Activated effector memory CD4-positive, alpha-beta T cell treated with anti-CD3 and anti-CD28 coated beads, Interleukin-2, amount 50 U/mL, for 16 hours (primary cell): ENCODE measurements at places on chromosomes 11 and 22.

DNA sequence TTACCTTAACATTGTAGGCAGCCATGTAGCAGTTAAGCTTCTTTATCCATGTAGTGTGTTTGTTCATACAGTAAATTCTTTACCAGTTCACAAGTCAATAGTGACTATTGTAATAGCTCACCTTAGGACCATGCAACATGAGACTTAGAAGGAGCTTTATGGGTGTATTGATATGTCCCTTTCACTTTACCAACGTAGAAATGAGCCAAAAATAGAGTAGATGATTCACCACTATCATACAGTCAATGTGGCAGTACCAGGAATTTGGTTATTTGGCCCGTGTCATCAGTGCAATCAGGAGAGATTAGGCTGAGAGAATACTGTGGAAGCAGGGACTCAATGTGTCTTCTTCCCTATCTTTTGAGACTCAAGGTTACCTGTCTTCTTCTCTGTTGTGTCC, 4.7 kb downstream of the ZDHHC13 start:
- DNase-seq = no peak

- no peak for DNase-seq
These were observed 19.8 kb upstream of the PRAME start for GRCh38 chr22:22578702-22579424.

DNA sequence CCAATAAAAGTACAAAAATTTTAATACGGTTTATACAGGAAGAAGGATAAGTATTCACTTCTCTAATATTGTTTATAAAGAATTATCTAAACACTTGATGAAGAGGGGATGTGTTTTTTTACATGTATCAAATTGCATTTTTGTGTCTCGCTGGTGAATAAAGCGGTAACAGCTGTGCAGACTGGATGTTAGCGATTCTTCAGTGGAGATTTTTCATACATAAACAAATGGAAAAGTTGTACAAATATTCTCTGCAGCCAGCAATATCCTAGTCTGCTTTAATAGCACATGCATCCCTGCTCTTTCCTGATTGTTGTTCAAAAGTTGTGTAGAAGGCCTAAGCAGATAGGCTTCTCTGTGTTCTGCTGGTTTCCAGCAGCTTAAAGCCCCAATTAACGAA, 369.3 kb downstream of the SOX6 start:
- DNase-seq = no peak

- no peak for DNase-seq
These were observed 2.9 kb upstream of the IL18BP start for GRCh38 chr11:71995726-71996291.

GRCh38 chr11:60974726-60975125, 3.2 kb downstream of the CD6 start:
- DNase-seq = no peak

GRCh38 chr11:96340555-96340885, 2.5 kb downstream of the MAML2 start:
- DNase-seq = no peak

DNA sequence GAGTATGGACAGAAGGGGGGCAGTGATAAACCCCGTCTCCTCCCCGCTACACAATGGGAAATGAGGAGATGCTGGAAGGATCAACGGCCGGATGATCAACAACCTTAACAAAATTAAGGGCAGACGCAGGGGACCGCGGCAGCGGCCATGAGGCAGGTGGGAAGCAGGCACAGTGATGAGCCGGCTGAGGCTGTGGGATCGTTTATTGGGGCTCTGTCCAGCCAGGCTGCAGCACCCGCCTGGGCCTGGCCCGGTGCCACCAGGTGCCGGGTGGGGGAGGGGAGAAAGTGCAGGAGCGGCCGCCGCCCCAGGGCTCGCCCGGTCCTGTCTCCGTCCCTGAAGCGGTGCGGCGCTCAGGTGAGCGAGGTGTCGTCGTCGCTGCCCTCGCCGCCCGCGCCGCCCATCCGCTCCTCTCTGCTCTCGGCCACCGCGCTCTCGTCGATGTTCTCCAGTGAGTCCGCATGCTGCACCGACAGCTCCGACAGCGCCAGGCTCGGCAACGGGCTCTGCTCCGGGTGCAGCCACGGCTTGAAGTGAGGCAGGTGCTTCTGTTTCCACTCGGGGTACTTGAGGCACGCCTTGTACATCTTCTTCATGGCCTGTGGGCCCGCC, 2.4 kb upstream of the ARAP1 start:
- no peak for DNase-seq

- no peak for DNase-seq
These were observed 26.1 kb downstream of the TMEM184B start for GRCh38 chr22:38246692-38247091.

GRCh38 chr11:74020539-74020938, 11.7 kb upstream of the UCP3 start:
- DNase-seq = no peak

DNA sequence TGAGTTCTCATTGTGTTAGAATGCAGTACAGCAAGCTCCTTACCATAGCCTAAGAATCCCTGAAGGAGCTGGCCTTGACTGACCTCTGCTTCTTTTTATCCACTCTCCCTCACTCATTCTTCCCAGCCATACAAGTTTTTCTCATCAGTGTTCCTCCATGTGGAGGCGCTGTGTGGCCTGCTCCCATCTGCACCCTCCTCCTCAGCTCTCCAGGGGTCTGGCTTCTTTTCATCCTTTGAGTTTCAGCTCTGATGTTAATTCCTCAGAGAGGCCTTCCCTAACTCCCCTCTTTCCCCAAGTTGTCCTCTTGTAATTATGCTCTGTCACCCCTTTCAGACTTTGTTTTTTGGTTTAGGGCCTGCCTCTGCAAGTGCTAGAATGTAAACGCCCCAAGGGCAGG, 144.8 kb downstream of the WNT7B start:
- DNase-seq = no peak

- no peak for DNase-seq
These were observed 24.9 kb downstream of the CD44 start for GRCh38 chr11:35163702-35164496.

- DNase-seq = peak; percentile 51
These were observed 7.3 kb downstream of the INCENP start for GRCh38 chr11:62131170-62131464.

GRCh38 chr11:119504371-119504770, 81.4 kb upstream of the THY1 start:
- DNase-seq = no peak

GRCh38 chr11:126375726-126376125, 20.2 kb downstream of the ST3GAL4 start:
- no peak for DNase-seq

- no peak for DNase-seq
These were observed 2.2 kb downstream of the NPTXR start for GRCh38 chr22:38841635-38842034.

GRCh38 chr22:45504373-45505341, 2.0 kb downstream of the FBLN1 start:
- DNase-seq = no peak

- DNase-seq = no peak
These were observed 107.0 kb downstream of the MYO18B start for GRCh38 chr22:25848954-25849353.

GRCh38 chr22:20124083-20124787, 7.2 kb upstream of the TRMT2A start:
- no peak for DNase-seq

GRCh38 chr22:29647954-29648737, 44.7 kb downstream of the NF2 start:
- no peak for DNase-seq

GRCh38 chr11:78354408-78355308, 63.0 kb downstream of the GAB2 start:
- DNase-seq = no peak

DNA sequence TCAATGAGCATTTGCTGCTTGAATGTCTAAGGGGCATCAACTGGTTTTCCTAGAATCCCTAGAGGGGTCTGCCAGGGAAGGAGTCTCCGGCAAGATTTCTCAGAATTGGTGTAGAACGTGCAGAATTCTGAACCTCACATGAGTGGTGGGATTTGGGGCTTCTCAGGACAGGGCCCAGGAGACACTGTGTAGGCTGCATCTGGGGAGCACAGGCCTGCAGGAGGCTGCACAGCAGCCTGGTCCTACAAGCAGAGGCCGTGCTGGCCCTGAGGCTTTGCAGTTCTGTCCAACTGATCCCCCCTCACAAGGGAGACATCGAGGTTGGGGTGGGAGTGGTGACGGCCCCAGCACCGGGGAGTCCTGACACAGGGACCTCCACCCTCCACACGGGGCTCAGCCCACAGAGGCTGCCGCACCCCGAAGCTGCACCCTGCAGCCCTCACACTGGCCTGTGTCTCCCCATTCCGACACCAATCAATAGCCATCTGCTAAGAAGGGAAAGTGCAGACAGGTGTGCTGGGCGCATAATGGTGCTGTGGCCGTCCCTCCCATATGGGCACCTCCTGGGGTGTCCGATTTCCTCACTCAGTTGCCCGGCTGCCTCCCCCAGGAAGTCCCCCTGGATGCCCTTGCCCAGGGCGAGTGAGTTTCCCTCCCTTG, 688.1 kb downstream of the BRD1 start:
- DNase-seq = no peak

DNA sequence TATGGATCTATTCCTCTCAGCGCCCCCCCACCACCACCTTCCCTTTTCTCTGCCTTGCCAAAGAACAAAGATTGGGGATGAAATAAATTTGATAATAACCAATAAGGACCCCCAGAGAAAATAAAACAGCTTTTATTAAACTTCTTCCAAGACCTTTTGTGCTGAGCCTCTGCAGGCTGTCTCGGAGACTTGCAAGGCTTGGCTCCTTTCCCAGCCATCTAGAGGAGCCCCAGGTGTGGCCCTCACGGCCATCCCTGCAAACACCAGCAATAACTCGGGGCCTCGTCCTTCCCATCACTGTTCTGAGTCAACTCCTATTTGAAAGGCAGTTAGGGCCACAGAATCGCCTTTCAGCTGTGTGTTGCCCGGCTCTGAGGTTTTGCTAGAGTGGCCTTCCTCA, 51.2 kb upstream of the LMO1 start:
- DNase-seq = no peak

DNA sequence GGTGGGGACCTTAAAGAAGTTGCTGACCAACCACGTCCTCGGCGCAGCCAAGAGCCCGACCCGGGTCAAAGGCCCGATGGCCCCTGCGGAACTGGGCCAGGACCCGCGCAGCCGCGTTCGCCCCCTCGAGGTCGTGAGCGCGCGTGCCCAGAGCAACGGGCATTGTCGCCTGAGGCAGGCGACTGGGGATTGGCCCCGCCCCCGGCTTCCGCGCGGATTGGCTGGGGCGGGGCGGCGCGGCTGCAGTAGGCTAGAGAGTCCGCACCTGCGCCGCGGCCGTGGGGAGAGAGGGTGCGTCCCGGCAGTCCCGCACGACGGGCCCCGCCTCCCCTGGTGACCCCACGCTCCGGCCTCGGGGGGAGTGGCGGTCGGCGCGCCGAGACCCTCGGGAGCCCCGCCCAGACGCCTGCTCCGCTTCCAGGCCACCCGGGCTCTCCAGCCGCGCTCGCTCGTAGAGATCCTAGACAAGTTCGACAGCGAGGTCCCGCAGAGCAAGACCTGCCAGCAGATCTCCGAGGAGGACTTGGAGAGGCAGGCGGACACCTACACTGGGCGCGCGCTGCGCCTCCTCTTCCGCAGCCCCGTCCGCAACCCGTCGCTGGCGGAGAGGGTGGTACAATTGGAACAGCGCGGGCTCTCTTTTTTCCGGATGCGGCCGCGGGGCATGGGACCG, 8.3 kb upstream of the PPIL2 start:
- DNase-seq = peak; percentile 93

- no peak for DNase-seq
These were observed 941.6 kb upstream of the CHORDC1 start for GRCh38 chr11:91164452-91164822.

GRCh38 chr22:35728639-35729308, 11.1 kb downstream of the APOL5 start:
- DNase-seq = no peak

- DNase-seq = no peak
These were observed 19.8 kb downstream of the SAA1 start for GRCh38 chr11:18285841-18286240.

GRCh38 chr11:3143136-3143880, 21.8 kb downstream of the OSBPL5 start:
- no peak for DNase-seq

DNA sequence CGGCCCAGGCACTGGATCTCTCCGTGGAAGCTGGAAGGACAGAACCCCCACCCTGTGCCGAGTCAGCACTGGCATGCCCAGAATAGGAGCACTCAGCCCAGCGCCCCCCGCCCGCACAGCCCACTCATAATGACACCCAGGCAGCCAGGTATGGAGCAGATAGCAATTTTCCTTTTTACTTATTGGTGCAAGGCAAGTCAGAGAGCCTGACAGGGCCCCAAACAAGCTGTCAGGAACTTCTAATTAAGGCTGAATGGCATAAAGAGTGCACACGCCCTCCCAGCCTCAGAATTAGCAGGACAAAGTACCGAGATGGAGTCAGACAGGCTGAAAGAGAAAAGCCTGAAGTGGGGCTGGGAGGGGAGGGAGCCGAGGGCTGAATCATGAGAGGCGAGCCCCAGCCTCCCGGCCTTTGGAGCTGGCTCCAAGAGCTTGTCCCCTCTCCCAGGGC, 76.9 kb downstream of the DSCAML1 start:
- DNase-seq = no peak

- DNase-seq = no peak
These were observed 32.2 kb downstream of the ART5 start for GRCh38 chr11:3609416-3610265.

- DNase-seq = peak; percentile 70
These were observed 30.8 kb downstream of the MARK2 start for GRCh38 chr11:63869683-63870082.

DNA sequence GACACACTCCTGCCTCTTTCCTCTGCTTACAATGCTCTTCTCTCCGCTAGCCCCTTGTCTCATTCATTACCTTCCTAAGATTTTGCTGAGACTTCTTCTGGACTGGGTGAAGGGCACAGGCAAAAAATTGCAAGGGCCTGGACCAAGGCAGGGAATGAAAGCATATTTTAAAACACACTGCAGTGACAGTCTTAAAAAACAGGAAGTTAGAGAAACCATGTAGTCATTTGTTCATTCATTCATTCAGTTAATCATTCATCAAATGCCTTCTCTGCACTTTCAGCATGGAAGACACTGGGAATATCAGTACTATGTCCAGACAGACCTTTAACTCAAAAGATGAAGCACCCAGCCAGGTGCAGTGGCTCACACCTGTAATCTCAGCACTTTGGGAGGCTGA, 44.9 kb upstream of the SWAP70 start:
- DNase-seq = no peak

DNA sequence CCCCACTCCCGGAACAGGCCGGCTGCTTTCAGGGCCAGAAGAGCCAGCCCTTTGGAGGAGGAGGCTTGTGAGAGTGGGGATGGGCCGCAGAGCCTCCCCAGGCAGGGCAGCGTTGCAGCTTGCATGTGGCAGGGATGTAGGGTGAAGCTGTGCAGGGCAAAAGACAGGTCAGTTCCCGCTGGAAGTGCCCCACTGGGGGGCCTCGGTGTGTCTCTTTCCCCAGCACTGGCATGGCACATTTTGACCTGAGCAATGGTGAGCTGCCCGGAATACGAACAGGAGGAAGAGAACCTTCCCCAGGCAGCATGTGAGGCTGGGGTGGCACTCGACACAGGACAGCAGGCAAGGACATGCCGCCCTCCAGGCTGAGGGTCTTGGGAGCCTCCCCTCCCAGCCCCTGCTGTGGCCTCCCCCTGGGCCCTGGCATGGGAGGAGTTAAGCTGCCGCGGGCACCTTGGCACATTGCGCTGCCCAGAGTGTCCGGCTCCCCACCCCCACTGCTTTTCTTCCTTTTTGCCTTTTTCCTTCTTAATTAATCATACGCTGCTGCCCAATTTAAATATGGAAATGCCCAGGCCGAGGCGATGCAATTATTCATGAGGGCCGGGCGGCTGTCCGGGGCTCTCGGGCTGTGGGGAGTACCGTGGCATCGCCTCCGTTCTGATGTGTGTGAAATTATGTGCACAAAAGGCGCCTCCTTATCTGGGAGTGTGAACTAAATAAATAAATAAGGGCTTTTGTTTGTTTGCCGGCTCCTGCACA, 76.0 kb upstream of the WNT7B start:
- peak; percentile 68 for DNase-seq
